ENCODE measurements at places on chromosomes 6 and 20.

- DNase-seq: no peak
Measured at GRCh38 chr6:30893001-30893591, 8.8 kb downstream of the DDR1 start.

GRCh38 chr6:135183532-135184440, 2.7 kb downstream of the MYB start:
- DNase-seq: no peak

- no peak for DNase-seq
Measured at GRCh38 chr6:7640607-7641577, 50.9 kb downstream of the SNRNP48 start.

GRCh38 chr6:34241351-34242215, 4.9 kb downstream of the HMGA1 start:
- DNase-seq: no peak

- no peak for DNase-seq
Measured at GRCh38 chr6:161434921-161435747, 161.3 kb upstream of the AGPAT4 start.

DNA sequence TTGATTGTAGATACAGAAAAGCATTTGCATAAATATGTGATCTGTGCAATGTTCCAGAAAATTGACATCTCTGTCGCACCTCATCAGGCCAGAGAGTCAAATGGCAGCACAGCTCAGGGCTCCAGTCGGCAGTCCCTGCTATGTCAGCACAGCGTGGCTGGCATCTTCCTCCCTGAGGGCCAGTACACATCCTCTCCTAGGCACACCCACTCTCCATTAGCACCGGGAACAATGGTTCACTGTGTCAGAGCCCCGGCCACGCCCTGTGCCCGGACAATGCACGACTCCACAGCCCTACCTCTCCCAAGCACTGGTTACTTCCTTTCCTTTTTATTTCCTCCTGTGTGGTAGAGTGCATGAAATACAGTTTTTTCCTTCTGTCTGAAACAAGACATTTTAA, 114.9 kb downstream of the FOXC1 start:
- no peak for DNase-seq

DNA sequence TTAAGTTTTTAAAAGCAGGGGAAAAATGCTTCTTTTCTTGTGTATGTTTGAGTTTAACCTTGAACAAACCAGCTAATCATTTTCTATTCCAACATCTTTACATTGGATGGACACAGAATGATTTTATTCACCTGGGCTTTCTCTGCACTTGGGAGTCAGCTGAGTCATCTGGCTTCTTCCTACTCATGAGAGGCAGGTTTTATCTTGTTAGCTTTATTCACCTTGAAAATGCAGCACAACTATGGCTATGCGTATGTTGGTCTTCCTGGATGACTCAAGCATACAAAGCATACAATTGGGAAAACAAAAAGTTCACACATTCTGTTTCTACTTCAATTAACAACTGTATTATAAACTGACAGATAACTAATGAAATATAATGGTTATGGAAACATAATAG, 737.7 kb downstream of the FRK start:
- DNase-seq: no peak

DNA sequence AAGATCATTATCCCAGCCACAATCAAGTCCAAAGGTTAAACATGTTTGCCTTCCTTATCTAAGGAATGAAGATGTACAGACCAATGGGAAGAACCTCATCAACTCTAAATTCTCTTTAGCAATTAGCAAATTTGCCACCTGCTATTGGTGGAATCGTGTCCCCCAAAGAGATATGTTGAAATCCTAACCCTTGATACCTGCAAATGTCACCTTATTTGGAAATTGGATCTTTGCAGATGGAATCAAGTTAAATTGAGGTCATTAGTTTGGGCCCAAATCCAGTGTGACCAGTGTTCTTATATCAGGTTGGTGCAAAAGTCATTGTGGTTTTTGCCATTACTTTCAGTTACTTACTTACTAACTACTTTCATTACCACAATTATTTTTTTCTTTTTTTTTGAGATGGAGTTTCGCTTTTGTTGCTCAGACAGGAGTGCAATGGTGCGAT, 31.3 kb downstream of the KLHL31 start:
- DNase-seq: no peak

DNA sequence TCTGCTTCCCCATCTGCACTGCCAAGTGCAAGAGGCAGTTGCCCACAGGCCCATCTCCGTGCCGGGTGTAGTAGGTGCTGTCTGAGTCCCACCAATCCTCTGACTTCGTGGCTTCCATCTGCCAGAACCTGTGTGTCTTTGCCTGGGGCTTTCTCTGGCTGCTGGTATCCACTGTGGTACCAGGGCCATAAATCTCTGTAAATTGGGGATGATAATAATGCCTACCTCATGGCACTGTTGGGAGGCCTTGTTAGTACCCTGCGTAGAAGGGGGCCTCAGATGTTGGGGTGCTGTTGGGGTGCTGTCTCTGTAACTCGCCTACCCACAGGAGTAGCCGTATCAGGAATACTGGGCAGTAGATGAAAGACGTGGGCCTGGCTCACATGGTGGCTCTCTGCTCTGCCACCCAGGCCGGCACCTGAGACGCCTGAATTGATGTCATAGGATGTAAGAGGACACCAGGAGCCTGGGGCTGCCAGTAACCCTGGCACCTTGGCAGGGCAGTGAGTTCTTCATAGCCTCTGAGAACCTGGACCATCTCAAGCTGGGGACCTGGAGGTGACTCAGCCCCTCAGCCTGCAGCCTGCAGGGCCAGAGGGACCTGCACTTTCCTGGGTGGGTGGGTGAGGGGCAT, 94.1 kb upstream of the RNF24 start:
- no peak for DNase-seq

- DNase-seq: peak; percentile 20
Measured at GRCh38 chr20:51639206-51639832, 96.8 kb upstream of the NFATC2 start.
